ENCODE measurements at places on chromosomes 7 and 10.

GRCh38 chr7:52775876-52776275 lies 259.6 kb upstream of the POM121L12 start:
- no peak for DNase-seq

GRCh38 chr10:59387951-59388670 lies 25.8 kb upstream of the FAM13C start:
- no peak for DNase-seq

DNA sequence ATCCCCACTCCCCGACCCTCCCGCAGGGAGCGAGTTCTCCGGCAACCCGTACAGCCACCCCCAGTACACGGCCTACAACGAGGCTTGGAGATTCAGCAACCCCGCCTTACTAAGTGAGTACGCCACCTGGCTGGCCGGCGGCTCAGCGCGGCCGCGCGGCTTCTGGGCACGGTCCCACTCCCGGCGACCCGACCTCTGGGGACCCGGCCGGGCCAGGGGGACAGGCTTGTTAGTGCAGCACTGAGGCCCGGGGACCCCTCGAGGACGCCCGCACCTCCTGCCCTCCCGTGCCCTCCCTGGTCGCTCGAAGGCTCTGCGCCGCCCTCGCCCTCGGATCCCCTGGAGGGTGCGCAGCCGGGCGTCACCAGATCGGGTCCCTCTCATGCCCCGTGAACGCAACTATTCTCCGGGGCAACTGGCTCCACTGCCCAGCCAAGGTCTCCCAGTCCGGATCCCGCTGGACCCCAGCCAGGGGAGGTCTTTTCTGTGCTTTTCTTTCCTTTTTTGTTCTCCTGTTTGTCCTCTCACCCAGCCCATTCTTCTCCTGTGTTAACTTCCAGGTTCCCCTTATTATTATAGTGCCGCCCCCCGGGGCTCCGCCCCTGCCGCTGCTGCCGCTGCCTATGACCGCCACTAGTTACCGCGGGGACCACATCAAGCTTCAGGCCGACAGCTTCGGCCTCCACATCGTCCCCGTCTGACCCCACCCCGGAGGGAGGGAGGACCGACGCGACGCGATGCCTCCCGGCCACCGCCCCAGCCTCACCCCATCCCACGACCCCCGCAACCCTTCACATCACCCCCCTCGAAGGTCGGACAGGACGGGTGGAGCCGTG lies 81.8 kb downstream of the PAX2 start:
- DNase-seq: no peak

- no peak for DNase-seq
These were observed 109.4 kb downstream of the DGKB start for GRCh38 chr7:14793151-14793550.

DNA sequence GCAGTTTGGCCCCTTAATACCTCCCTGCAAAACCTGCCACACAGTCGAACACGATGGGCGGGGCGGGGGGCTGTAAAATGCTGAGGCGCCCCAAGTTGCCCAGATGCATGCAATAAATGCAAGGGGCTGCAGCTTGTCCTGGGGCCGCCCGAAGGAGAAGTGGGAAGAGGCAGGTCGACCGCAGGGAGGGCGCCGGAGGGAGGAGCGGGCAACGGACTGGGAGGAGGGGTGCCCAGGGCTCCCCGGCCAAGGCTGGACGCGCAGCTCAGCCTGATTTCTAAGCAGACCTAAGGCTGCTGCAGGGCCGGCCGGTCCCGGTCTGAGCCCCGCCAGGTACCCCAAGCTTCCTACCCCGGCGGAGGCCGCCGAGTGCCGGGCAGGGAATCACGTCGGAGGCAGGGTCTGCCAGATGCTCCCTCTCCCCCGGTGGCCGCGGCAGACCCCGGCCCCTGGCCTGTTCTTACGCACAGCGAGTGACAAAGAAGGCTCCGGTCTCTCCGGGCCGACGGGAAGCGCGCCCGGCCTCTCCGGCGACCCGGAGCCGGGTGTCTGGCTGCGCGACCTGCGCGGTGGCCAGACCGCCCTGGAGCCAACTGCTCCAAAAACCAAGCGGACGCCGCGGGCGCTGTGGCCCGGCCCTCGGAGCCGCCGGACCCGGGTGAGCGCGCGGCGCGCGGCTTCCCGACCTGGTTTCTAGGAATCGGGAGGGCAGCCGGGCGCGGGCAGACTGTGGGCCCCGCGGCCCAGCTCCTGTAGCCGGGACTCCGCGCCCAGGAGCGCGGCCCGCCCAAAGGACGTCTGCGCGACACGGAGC lies 744 bp upstream of the EBF3 start:
- DNase-seq: no peak

- DNase-seq: no peak
These were observed 483 bp downstream of the GDF10 start for GRCh38 chr10:47300429-47300931.

GRCh38 chr7:7771452-7771851 lies 53.0 kb upstream of the RPA3 start:
- DNase-seq: no peak

DNA sequence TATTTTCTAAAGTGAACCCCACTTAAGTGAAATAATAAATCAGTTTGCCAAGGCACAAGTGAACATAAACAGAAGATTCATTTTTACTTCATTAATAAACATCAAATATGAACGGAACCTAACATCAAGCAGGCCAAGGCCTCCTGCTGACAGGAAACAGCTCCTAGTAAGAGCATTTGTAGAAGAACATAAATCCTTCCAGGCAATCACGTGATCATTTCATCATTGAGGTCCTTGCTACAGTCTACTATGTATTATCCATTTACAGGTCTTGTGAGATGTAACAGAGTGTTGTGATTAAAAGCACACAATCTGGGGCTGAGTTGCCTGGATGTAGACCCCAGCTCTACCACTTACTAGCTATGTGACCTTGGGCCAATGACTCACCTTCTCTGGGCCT lies 70.6 kb downstream of the CALD1 start:
- DNase-seq: no peak

DNA sequence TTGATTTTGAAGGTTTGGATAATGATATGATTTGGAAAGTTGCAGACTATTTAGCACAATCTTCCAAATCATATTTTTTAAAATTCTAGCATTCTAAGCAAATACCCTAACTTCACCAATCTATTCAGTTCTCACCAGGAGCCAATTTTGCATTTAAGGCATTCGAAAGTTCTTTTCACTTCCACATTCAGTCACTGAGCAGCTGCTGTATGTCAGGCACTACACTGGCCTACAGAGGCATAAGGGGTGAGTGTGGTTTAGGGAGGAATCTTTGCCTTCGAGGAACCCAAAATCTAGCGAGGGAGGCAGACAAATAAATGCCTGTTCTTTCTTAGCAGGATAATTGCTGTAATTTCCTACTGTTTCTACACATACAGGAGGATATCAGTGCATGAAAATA lies 10.7 kb upstream of the UCN3 start:
- no peak for DNase-seq

GRCh38 chr7:30364773-30365172 lies 80.4 kb downstream of the ZNRF2 start:
- no peak for DNase-seq

- DNase-seq: no peak
These were observed 45.3 kb upstream of the SP8 start for GRCh38 chr7:20831956-20832355.

Measured in stimulated activated CD8-positive, alpha-beta memory T cell treated with anti-CD3 and anti-CD28 coated beads, Interleukin-2, amount 100 ng/mL, for 1 hour (primary cell).